ENCODE measurements at places on chromosomes 2 and 18.
A peak's percentile ranks its signal among the peaks of the same experiment; 100 is the strongest.

- DNase-seq, result no peak
Observed at GRCh38 chr2:130826821-130827501, 9.8 kb upstream of the ARHGEF4 start.

- no peak for DNase-seq
Observed at GRCh38 chr2:11537951-11538350, 4.1 kb downstream of the GREB1 start.

DNA sequence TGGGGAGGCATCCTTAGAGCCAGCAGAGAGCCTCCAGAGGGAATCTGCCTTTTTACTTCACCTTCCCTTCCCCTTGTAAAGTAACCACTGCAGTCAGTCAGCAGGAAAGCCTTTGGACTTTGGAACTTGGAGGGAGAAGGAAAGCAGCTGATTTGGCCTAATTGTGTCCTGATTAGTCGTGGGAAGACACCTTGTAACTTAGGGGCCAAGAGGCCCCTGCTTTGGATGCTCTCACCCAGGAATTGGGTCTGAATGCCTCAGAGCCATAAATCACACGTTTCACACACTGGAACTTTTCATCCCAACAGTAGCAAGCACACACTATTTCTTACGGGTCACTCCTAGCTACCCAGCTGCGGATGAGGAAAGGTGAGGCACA lies 81.0 kb upstream of the PPM1B start:
- DNase-seq, result peak; percentile 31

DNA sequence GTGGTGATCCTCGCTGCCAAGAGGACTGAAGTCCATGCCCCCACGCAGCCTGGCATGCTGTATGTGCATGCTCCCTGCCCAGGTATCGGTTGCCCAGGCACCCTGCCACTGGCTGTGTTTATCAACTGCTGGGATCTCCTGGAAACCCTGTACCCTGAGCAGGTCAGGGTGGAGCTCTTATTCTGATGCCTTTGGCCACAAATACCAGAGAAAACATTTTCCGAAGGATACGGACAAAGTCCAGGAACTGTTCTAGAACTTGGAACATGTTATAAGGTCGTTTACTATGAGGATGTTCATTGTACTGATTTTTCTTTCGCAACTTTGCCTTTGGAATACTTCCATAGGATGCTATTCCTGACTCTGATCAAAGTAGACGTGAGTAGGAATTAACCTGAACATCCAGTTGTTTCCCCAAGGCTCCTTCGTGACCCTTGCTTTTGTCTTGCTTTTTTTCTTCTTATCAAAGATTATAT lies 55.2 kb downstream of the TMEM17 start:
- DNase-seq, result no peak

DNA sequence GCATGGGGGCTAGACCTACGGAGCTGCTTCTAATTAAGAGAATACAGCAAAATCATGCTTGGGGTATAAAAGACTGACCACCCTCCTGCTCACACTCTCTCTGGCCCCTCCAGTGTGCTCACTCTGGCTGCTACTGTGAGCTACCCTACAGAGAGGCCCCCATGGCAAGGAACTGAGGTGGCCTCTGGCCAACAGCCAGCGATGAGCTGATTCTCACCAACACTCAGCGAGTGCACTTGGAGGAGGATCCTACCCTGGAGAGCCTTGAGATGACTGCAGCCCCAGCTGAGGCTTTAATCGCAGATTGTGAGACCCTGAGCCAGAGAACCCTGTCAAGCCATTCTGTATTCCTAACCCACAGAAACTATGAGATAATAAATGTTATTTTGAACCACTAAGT lies 88.2 kb downstream of the GFPT1 start:
- no peak for DNase-seq

- no peak for DNase-seq
Observed at GRCh38 chr18:49745045-49746014, 68.0 kb downstream of the ACAA2 start.

DNA sequence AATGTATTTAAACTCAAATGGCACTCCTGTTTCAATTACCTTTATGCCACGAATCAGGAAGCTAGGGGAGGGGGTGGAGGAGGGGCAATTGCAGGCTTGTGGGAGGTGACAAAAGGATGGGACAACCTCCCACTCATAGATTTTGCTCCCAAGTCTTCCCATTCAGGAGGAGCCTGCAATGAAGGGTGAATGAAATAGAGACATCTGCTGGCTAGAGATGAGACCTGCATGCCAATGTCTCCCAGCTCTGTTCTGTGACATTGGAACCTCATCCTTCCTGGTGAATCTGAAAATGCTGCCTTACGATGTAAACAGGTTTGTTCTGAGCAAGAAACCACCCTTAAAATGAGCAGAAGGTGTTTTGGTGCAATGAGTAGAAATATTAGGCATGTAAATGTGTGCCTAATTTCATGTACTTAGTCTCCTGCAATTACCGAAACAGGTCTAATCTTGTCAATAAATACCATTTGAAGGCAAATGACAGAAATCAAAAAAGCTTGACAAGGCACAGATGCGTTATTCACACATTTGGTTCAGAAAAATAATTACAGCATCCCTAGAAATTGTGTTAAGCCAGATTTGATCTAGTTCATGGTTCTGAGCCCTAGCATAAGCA lies 2.7 kb upstream of the PID1 start:
- DNase-seq, result peak; percentile 42

GRCh38 chr18:36441426-36442240 lies 144.1 kb downstream of the FHOD3 start:
- no peak for DNase-seq

DNA sequence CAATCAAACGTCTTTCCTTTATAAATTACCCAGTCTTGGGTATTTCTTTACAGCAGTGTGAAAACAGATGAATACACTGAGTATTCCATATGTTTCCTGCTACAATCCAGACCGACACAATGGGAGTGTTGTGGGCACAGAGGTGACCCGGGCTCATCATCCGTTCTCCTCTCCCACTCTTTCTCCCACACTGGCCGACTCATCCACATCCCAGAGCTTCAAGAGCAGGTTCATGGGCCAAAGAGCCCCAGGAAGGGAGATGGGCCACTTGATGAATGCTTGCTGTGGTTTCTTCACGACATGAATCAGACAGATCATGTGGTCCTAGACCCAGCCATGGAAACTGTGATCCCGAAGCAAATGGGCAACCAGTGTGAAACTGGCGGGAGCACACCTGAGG lies 4.1 kb upstream of the COPS8 start:
- no peak for DNase-seq

GRCh38 chr2:109471658-109472057 lies 142.1 kb downstream of the SEPTIN10 start:
- no peak for DNase-seq

GRCh38 chr2:15494877-15495276 lies 66.3 kb downstream of the NBAS start:
- no peak for DNase-seq

- no peak for DNase-seq
Observed at GRCh38 chr2:205557873-205558272, 124.4 kb upstream of the NRP2 start.

DNA sequence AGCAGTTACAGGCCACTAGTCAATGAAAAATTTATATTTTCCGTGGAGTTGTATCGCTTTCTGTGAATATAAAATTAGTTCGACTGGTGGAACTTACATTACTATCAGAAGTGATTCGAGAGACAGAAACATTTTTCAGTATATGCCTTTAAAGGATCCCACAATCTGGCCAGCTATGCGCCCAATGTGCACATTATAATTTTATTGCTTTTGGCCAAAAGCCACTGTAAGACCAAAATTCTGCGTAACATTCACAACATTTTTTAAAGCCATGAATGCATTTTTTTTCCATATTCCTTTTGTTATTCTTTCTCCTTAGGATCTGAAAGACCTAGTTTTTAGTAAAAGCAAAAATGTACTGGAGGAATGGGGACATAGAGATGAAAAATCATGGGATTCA lies 131.0 kb upstream of the CHAC2 start:
- no peak for DNase-seq

- DNase-seq, result no peak
Observed at GRCh38 chr2:237574894-237575868, 8.8 kb downstream of the PRLH start.

- DNase-seq, result no peak
Observed at GRCh38 chr2:170361090-170361936, 183.4 kb downstream of the MYO3B start.

GRCh38 chr2:159010963-159011362 lies 42.5 kb downstream of the TANC1 start:
- DNase-seq, result no peak

DNA sequence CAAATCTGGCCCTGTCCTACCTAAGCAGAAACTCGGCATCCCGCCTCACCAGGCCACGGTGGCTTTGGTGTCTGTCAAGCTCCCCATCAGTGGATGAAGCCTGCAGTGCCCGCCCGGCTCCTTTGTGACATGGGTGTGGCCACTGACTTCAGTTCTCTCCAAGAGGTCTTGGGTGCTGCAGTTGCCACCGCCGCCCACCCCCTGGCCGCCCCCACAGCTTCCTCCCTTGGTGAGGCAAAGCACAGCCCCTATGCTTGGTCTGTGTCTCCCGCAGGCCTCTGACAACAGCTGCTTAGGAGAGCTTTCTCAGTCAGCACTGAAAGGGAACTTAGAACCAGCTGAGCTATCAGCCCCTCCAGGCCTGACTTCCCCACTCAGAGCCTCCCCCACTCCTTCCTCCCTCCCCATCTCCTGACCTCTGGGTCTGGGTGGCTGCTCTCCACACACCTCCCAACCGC lies 22.9 kb upstream of the GPR55 start:
- no peak for DNase-seq

- no peak for DNase-seq
Observed at GRCh38 chr2:146458585-146458984, 1386.2 kb upstream of the ACVR2A start.

- DNase-seq, result peak; percentile 37
Observed at GRCh38 chr2:9799729-9800632, 43.3 kb upstream of the TAF1B start.

GRCh38 chr18:55228191-55228590 lies 268.9 kb upstream of the CCDC68 start:
- no peak for DNase-seq

GRCh38 chr2:176642074-176642473 lies 372.8 kb downstream of the MTX2 start:
- DNase-seq, result no peak

GRCh38 chr2:40511661-40512213 lies 59.8 kb upstream of the SLC8A1 start:
- no peak for DNase-seq

- no peak for DNase-seq
Observed at GRCh38 chr18:78639006-78639950, 340.3 kb upstream of the SALL3 start.

GRCh38 chr18:22607284-22607635 lies 189.5 kb upstream of the CTAGE1 start:
- no peak for DNase-seq

DNA sequence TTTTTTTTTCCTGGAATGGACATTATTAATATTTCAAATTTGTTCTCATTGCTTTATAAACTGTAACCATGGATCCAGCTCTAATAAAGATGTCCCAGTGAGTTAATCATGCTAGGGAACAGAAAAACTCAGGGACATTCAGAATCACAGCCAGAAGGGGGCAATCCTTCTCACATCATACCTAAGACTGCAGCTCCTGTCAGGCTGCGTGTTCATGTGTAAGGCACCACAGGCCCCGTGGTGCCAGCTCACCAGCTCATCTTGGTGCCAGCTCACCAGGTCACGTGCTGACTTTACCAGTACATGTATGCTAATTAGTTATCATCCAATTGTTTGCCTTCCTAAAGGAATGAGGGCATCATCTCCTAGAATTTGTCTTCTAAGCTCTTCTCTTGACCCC lies 84.7 kb upstream of the NEDD4L start:
- DNase-seq, result peak; percentile 83

- no peak for DNase-seq
Observed at GRCh38 chr2:98561018-98561417, 47.3 kb downstream of the COA5 start.

GRCh38 chr2:18623782-18624181 lies 34.4 kb upstream of the NT5C1B start:
- no peak for DNase-seq

- DNase-seq, result no peak
Observed at GRCh38 chr2:231710799-231711676, 2.7 kb downstream of the PTMA start.

DNA sequence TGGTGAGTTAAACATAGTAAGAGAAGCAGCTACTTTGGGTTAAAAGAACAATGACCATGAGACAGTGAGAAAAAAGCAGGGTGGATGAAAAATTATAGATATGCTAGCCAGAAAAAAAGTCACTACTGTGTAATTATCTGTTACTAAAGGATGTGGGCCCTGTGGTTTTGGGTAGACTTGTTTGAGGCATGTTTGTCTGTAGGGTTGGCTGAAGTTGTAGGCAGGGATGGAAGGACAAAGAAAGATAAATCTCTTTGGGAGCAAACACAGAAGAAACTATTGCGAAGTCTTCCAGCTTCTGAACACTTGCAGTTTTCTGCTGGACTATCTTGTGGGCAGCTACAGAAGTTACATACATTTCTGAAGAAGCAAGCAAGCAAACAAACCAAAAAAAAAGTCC lies 28.2 kb downstream of the RND3 start:
- DNase-seq, result no peak

DNA sequence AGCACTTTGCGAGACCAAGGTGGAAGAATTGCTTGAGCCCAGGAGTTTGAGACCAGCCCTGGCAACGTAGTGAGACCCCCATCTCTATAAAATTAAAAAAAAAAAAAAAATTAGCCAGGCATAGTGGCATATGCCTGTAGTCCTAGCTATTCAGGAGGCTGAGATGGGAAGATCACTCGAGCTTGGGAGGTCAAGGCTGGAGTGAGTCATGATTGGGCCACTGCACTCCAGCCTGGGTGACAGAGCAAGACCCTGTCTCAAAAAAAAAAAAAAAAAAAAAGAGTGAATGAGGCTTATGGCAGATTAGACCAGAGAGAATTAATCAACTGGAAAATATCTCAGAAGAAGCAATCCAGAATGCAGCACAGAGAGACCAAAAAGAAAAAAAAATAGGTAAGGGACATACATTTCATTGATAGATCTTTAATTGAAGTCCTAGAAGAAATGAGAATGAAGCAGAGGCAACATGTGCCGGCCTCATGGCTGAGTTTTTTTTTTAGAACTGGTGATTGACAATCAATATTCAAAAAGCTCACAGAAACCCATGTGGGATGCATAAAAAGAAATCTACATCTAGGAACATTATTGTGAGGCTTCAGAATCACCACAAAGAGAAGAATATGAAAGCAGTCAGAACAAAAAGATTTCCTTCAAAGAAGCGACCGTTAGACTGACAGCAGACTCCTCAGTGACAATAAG lies 32.2 kb upstream of the ELAC1 start:
- DNase-seq, result no peak
